ENCODE measurements at places on chromosomes 6 and 20.

DNA sequence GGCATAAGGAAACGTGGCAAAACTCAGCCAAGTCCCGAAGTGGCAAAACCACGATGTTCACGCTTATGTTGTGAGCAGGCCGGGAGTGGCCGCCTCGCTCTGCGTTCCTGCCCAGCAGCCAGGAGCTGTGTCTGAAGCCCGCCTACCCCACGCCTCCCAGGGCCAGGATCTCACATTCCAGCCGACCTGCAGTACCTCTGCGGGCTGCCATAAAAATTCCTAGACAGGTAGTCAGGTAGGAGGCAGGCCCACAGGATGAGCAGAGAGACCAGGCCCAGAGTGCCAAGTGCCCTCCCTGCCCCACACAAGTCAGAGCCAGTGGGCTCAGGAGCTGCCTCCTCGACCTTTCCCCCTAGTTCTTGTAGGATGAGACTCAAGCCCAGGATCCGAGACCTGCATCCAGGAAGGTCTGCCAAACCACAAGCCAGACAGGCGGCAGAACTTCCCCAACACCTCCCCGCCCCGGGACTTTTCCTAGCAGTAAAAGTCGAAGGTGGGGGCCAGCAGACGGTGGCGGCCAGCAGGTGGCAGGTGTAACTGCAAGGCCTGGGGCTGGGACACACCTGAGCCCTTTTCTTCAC lies 16.7 kb downstream of the PMEPA1 start:
- peak; percentile 54 for DNase-seq

GRCh38 chr20:21143194-21143890 lies 17.5 kb downstream of the KIZ start:
- DNase-seq: no peak

- DNase-seq: no peak
These were observed 75.2 kb downstream of the AKAP7 start for GRCh38 chr6:131210469-131210868.

DNA sequence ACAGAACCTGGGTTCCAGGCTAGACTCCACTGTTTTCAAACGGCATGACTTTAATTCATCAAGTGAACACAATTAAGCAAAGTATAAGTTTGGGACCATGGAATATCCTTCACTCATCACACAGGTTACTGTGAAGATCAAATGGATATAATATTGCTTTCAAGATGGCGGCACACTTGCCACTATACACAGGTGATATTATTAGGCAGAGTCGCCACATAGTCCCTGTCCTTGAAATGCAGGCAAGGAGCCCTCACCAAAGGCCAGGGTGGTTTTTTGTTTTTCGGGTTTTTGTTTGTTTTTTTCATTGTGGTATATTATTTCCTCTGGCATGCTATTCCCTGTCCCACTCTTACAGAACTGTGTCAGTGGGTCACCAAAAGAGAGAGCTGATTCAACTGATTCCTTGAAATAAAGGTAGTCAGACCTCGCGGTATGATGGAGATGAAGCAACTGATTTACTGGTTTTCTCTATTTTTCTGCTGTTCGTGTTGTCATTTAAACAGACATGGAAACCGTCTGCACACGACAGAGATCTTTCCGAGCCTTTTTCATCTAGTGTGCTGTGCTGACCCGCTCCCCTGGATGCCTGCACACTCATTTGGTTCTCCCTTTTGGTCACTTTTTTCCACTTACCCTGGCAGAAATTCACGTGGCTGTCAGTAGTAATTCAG lies 29.7 kb downstream of the MYB start:
- no peak for DNase-seq

GRCh38 chr20:642398-643174 lies 10.4 kb downstream of the SRXN1 start:
- no peak for DNase-seq

GRCh38 chr6:63739094-63739687 lies 103.6 kb downstream of the PHF3 start:
- DNase-seq: no peak

GRCh38 chr6:23003671-23004467 lies 434.5 kb downstream of the HDGFL1 start:
- no peak for DNase-seq

DNA sequence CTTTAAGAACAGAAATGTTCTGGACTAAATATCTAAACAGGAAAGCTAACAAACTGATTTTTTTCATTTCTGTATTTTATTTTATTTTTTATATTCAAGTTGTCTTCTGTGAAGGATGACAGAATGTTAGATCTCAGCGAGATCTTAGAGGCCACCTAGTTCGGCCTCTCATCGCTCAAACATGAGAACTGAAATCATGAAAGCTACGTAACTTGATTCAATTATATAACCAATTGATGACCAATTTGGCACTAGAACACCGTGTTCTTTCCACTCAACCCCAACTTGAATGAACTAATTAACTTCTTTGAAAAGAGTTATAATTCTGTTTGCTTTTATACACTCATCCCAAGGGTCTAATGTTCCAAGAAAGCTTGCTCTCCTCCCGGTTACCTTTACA lies 24.6 kb upstream of the RNF217 start:
- DNase-seq: no peak

GRCh38 chr6:52686878-52687699 lies 16.2 kb downstream of the TMEM14A start:
- no peak for DNase-seq

DNA sequence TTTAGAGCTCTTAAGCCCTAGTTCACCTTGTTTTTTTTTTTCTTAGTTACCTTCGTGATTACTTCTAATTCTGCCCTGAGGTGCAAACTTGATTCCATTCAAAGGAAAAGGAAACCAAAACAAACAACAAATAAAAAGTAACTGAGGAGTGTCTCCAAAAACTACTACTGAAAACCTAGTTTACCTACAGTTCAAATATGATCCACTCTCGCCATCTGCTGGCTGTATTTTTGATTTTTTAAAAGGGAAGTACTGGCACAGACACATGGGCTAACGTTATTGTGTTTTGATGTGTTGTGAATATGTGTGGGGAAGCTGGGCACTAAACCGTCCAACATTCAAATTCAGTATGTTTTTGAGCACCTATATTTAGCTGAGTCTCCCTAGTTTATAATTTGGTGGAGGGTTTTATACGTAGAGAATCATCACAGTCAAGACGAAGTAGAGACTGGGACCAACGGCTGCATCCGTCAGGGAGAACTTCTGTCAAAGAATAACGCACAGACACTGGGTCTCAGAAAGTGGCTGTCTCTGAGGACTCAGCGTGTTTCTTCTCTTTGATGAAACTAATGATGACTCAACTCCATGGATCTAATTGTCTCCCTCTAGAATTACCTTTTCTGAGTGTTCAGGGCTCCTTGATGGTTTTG lies 373.5 kb upstream of the BTBD3 start:
- DNase-seq: peak; percentile 11

- DNase-seq: no peak
These were observed 50.2 kb downstream of the VAPB start for GRCh38 chr20:58438970-58439808.

GRCh38 chr20:7989379-7989778 lies 30.2 kb downstream of the TMX4 start:
- no peak for DNase-seq

GRCh38 chr6:148445116-148445515 lies 102.5 kb downstream of the SASH1 start:
- DNase-seq: no peak

GRCh38 chr20:58978351-58979190 lies 2.5 kb upstream of the NELFCD start:
- DNase-seq: no peak

DNA sequence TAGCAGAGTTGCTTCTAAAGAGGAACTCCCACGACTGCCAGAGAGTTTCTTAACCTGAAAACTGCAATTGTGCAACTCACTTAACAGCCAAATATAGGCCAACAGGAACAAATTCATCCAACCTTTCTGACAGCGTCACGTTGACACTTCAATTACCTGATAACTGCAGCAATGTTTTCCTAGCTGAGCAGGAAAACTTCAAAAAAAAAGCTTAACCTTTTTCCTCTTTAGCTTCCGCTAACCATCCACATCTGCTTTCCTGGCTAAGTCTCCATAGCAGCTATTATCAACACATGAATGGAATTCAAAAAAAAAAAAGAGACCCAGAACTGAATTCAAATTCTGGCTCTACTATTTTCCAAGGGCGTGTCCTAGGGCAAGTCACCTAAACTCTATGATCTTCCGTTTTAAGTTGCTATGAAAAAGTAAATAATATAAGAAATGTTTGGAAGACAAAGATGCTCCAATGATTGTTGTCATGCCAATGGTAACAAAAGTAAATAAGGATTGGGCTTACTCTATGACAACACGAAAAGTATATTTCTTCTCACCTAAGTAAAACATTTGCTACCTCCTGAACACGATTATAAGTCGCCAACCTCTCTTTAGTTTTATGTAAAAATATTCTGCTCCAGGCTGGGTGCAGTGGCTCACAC lies 524.6 kb upstream of the JARID2 start:
- peak; percentile 67 for DNase-seq

- DNase-seq: no peak
These were observed 210.4 kb downstream of the ANKRD60 start for GRCh38 chr20:58017970-58018530.

DNA sequence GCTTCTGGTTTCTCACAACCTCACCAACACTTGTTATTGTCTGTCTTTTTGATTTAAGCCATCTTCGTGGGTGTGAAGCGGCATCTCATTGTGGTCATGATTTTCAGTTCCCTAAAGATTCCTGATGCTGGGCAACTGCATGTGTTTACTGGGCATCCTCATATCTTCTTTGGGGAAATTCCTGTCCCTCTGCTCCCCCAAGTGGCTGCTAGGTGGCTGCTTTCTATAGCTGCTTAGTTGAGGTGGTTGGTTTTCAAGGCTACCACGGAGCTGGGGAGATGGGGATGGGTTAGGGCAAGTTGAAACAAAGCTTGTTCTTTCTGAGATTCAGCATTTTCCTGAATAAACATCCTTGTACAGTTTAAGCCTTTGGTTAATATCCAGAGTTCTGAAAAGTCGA lies 403.9 kb upstream of the SULF2 start:
- peak; percentile 12 for DNase-seq

GRCh38 chr6:31350196-31351032 lies 6.6 kb downstream of the HLA-B start:
- DNase-seq: peak; percentile 80
